GM12864 (cell line): ENCODE measurements at places on chromosomes 4 and X.

GRCh38 chr4:101199507-101200285, 147.6 kb downstream of the PPP3CA start:
- no peak for DNase-seq

GRCh38 chrX:18410038-18410437, 15.4 kb upstream of the CDKL5 start:
- no peak for DNase-seq

DNA sequence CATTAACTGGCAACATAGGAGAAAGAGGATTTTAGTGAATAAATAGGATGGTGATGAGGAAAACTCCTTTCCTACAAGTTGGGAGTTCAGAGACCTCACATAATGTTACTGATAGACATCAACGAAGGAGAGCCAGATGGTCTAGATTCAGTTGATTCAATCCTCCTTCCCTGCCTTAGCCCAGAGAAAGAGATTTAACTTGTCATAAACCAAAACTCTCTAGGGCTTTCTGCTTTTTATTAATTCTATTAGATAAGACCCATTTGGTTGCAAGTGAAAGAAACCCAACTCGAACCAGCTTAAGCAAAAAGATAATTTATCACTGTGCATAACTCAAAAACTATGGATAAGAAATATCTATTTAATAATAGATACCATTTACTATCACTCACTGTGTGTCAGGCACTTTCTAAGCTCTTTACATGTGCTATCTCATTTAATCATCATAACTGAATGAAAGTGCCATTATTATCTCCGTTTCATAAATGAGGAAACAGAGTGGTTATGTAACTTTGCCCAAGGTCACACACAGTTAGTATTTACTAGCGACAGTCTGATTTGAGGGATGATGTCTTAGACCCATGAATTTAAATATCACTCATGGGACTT, 4.3 kb upstream of the UNC5C start:
- no peak for DNase-seq

- DNase-seq, result peak; percentile 8
These were observed 52.5 kb upstream of the ANTXR2 start for GRCh38 chr4:80125252-80126177.

DNA sequence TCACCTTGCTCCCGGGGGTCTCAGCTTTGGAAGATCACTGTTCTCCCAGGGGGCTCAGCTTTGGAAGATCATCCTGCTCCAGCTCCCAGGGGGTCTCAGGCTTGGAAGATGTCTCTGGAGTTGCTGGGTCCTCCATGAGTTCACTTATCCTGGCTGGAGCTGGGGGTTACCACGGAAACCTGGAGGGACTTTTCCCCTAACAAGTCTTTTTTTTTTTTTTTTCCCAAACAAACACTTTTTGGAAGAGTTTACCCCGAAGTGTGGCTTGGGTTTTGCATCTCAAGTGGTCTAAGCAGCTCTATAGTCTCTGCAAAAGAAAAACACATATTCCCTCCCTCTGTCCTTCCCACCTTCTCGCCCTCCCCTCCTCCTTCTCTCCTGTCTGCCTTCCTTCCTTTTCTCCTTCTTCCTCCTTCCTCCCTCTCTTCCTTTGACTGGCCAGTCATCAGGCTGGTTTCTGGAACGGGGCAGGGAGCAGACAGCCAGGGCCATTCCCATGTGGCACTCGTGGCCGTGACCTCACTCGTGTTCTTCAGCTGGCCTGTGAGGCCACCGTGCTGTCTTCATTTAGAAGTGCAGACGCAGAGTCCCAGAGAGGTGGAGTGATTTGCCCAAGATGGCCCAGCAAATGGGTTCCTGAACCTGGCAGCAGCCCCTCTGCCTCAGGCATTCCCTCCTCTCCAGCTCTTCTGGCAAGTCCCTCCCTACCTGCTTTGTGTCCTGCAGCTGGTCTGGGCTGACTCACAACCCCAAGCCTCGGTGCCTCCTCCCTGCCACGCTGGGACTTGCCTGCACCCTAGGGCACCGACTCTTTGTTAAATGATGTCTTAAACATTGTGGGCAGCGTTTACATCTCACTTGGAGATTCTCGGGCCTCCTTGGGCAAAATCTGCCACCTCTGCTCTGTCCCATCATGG, 25.9 kb upstream of the HMX1 start:
- no peak for DNase-seq

- no peak for DNase-seq
These were observed 45.6 kb downstream of the SEL1L3 start for GRCh38 chr4:25817059-25817681.

DNA sequence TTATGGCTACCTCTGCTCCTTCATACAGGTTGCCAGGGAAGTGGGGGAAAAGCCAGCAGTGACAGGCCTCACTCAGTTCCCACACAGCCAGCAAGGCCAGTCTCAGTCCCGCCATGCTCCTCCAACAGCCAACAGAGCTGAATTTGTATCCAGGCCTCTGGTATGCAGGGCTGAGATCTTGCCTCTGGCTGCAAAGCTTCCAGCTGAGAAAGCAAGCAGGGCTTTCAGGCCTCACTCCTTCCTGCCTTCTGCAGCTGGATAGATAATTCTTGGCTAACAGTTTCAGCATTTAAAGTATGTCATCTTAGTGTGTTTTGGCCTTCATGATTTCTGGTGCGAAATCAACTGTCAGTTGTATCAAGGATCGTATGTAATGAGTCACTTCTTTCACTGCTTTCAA, 103.6 kb downstream of the GNL3L start:
- DNase-seq, result no peak

GRCh38 chr4:40190465-40190864, 6.4 kb upstream of the RHOH start:
- DNase-seq, result no peak

- DNase-seq, result no peak
These were observed 570.7 kb downstream of the BCOR start for GRCh38 chrX:39527025-39527424.

- DNase-seq, result no peak
These were observed 1.6 kb downstream of the PPP3CA start for GRCh38 chr4:101345596-101346350.

DNA sequence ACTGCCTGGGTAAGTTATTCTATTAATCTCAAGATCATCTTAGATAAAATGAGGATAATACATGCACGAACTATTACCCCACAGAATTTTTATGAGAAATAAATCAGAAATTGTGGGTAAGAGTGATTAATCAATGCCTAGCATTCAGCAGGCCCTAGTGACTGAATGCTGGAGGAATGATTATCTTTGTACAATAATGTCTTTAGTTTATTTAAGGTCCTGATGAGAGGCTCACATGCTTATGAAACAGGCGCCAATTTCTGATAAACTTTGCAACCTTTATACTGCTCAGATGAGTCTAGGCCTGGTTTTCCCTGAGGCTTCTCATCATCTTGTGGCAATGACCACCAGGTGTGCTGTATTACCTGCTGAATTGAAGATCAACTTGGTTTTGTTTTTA, 27.8 kb upstream of the BMP2K start:
- DNase-seq, result no peak

- DNase-seq, result no peak
These were observed 102.4 kb upstream of the ZDHHC15 start for GRCh38 chrX:75625232-75625631.

GRCh38 chr4:140688711-140689598, 67.2 kb downstream of the TBC1D9 start:
- no peak for DNase-seq

DNA sequence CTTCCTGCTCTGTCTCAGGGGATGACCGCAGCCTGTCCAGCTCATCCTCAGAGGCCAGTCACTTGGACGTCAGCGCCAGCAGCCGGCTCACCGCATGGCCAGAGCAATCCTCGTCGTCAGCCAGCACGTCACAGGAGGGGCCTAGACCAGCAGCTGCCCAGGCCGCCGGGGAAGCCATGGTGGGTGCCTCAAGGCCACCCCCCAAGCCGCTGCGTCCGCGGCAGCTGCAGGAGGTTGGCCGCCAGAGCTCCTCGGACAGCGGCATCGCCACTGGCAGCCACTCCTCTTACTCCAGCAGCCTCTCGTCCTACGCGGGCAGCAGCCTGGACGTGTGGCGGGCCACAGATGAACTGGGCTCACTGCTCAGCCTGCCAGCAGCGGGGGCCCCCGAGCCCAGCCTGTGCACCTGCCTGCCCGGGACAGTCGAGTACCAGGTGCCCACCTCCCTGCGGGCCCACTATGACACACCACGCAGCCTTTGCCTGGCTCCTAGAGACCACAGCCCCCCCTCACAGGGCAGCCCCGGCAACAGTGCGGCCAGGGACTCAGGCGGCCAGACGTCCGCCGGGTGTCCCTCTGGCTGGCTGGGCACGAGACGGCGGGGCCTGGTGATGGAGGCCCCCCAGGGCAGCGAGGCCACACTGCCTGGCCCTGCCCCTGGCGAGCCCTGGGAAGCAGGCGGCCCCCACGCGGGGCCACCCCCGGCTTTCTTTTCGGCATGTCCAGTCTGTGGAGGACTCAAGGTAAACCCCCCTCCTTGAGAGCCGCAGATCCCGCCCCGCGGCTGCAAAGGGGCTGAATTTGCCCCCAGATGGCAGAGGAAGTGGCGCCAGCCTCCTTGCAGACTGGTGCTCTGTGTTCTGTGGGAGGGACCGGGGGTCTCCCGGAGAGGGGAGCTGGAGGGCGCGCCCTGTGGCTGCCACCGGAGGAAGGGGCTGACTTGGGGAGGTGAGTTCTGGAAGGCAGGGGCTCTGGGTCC, 29.9 kb downstream of the DOK7 start:
- no peak for DNase-seq

- DNase-seq, result no peak
These were observed 3.1 kb downstream of the SYAP1 start for GRCh38 chrX:16722481-16722880.

- DNase-seq, result no peak
These were observed 1267.2 kb downstream of the RAPGEF2 start for GRCh38 chr4:160370046-160370445.

DNA sequence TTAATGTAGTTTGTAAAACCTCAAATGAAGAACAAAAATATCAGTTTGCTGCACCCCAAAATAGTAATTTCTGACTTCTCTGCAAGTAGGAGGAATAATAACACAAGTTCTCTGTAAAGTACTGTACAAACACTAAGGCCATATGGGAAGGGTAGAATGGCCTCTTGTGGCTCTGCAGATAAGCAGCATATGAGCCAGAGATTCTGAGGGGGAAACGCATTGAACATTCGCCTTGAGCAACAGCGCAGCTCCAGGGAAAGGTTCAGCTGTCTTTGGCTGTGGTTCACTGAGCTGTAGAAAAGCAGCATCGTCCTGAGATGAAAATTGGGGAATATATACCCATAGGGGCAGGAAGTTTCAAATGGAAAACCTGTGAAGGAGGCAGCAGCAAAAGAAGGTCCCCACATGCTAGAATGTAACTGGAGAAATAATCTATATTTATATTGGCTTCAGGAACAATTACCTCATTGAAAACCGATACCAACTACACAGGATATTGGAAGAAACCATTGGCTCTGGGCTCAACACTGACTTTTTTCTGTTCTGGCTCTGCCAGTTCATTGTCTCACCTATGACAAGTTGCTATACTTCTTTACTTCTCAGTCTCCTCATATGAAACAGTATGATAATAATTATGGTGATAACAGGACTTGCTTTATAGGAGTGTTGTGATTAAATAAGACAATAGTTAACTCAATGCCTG, 357.6 kb upstream of the CPEB2 start:
- no peak for DNase-seq

GRCh38 chrX:48937054-48937907, 18.5 kb upstream of the PIM2 start:
- peak; percentile 81 for DNase-seq

GRCh38 chr4:147639388-147639787, 22.2 kb downstream of the TMEM184C start:
- no peak for DNase-seq

DNA sequence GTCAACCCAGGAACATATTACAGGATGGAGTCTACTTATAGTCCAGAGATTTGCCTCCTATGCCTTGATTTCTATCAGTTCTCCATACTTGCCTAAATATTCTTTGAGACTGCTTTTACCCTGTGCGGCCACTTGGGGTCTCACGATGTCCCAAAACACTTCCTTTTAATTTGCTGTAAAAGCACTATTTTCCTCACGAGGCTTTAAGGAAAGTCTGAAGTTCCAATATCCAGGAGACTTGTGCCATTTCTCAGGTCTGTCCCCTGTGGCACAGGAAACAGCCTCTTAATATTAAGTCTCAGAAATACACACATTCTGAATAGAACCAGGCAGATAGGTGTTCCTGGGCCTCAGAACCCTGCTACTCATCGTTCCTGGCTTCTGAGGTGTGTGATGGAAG, 142.9 kb downstream of the TMEM164 start:
- DNase-seq, result no peak

- no peak for DNase-seq
These were observed 188.2 kb downstream of the SPCS3 start for GRCh38 chr4:176507845-176508533.

DNA sequence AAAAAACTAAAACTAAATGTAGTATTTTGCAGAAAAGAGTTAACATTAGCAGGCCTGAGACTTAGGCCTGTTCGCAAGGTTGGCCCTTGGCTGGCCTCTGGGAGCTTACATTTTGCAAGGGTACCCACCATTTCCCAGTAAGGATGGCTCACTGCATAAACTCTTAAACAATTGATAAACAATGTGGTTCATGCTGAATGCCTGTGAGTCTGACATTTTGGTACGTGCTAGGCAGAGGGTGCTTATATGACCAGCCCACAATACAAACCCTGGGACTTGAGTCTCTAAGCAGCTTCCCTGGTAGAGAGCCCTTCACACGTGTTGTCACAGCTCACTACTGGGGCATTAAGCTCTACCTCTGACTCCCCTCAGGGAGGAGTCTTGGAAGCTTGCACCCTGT, 7.4 kb downstream of the PRPS2 start:
- DNase-seq, result no peak

DNA sequence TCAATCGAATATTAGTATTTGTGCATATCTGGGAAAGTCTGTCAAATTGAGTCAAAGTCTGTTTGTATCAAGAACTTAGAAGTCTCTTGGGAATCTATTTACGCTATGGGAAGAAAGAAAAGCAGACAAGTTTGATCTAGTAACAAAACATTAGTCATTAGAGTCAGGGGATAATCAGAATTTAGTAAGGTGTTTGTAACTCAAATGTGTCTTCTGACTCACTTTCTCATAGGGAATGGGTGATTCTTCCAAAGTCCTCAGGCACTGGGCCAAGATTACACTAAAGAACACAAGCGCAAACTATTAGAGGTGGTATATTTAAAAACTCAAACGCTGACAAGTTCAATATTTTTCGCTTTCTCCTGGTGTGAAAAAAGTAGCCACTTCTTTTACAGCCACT, 926.5 kb downstream of the PDHA2 start:
- DNase-seq, result no peak

DNA sequence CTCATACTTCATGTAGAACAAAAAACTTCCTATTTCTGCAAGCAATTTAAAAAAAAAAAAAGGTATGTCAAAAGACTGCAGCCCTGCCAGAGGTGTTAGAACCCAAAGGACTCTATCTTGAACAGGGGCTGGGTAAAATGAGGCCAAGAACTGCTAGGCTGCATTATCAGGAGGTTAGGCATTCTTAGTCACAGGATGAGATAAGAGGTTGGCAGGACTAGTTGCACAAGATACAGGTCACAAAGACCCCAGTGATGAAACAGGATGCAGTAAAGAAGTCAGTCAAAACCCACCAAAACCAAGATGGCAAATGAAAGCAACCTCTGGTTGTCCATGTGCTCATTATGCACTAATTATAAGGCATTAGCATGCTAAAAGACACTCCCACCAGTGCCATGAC, 104.1 kb downstream of the ANOS1 start:
- DNase-seq, result no peak

- no peak for DNase-seq
These were observed 501.6 kb upstream of the SMIM31 start for GRCh38 chr4:164252286-164252685.
